ENCODE measurements at places on chromosomes 7 and 10.

GRCh38 chr10:102157224-102157623 is 5.0 kb downstream of the NOLC1 start:
- no peak for DNase-seq

- DNase-seq: no peak
These were observed 53.2 kb downstream of the PANK1 start for GRCh38 chr10:89591796-89592271.

DNA sequence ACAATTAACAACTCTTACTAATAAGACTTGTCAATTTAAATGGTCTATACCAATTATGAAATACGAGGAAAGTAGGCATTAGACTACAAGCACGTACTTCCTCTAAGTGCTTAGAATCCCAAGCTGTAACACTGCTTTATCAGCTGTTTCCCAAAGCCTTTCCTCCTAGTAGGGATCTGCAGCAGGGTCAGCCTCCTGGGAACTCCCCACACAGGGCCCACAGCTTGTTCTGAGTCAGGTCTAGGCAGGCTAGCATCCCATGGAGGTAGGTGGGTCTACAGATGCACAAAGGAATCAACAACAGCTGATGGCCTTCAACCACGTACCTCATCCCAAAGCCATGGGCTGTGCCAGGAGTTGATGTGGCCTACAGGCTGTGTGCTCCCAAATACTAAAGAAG is 14.7 kb downstream of the MMS19 start:
- DNase-seq: no peak

DNA sequence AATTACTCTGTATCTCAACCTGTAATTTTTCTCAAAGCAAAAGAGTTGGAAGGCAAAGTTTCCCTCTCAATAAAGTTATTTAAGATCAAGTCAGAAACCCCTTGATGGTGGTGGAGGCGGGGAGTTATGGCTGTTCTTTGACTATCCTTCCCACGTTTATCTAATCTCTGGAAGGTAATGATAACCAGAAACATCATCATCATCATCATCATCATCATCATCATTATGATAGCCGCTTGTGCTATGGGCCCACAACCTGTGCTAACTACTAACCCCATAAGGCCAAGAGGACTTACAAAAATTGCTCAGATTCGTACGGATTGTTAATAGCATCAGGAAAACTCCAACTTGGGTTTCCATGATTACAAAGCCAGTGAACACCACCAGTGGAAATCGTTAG is 502.3 kb downstream of the SH2D4B start:
- no peak for DNase-seq

DNA sequence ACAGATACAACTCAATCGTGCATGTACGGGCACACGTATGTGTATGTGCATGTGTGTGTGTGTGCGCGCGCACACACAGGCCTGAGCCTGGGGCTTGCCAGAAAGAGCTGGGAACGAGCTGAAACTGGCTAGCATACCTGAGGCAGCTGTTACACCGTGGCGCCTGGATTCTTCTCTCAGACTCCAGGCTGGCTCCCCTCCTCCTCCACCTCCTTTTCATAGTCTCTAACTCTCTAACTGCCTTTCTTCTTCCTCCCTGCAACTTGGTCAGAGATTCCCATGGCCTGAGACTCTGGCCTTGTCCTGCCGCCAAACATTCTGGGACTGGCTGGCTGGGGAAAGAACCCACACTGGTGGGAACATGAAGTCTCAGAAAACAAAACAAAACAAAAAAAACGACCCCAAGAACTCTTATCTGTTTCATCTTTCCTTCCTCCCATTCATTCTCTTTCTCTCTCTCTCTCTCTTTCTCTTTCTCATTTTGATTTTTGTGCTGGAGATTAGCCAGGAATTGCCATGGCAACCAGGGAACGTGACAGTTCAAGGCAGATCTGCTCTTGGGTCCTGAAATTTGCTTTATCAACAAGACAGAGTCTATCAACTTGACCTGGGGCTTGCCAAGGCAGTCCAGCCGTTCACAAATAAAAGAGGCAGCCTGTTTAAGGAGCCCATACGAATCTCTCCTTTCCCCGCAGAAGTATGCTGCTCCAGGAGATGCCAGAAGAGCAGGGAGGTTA is 76.8 kb upstream of the SEM1 start:
- no peak for DNase-seq

DNA sequence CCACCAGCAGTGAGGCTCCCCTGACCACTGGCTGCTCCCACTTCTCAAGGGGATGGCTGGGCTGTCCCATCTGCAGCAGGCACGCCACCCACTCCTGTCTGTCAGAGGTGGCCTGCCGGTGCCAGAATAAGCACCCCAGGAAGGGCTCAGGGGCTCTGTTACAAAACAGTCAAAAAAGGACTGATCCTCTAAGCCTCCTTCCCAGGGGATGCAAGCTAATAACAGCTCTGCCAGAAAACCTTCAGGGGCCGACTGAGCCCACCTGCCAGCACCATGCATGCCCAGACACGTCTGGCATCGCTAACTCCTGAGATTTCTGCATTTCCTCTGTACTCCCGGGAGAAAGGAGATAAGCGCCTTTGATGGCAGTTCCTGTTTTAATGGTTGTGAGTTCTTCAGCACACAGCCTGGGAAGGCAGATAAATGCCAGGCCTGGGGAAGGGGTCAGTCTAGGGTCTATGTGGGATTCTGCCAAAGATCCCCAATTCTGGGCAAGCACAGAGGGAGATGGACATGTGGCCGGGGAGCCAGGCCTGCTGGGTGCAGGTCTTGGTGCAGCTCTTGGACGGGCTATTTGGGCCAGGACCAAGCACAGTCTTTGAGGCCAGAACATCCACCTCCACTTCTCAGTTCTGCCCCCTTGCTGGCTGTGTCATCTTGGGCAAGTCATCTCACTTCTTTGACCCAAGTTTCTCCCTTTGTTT is 128.4 kb downstream of the ARHGAP22 start:
- no peak for DNase-seq

DNA sequence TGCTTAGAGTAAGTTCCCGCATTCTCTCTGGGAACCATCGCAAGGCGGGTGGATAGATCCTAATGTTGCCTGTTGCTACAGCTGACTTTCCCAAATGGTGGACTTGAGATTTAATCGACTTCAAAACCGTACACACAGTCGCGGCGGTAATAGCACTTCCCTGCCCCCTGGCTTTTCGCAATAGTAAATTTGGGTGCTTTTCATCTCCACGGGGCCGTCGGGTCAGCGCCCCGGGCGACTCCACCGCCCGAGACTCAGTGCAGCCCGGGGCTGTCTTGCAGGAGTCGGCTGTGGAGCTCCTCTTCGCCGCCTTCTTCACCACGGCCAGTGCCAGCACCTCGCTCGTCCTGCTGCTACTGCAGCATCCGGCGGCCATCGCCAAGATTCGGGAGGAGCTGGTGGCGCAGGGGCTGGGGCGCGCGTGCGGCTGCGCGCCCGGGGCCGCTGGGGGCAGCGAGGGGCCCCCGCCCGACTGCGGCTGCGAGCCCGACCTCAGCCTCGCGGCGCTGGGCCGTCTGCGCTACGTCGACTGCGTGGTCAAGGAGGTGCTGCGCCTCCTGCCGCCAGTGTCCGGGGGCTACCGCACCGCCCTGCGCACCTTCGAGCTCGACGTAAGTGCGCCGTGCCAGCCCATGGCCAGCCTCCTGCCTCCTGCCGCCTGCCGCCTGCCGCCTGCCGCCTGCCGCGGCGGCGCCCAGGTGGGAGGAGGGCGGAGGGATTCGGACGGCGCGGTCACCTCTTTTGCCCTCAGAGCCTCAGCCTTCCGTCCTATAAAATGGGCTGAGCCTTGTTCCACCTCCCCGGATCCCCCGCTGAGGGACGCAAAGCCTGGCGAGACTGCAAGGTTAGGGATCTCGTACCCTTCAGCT is 5.3 kb downstream of the CYP26C1 start:
- DNase-seq: no peak

- DNase-seq: no peak
These were observed 88.9 kb downstream of the WDFY4 start for GRCh38 chr10:48773580-48773979.

- DNase-seq: no peak
These were observed 27.9 kb downstream of the ZNF783 start for GRCh38 chr7:149289856-149290255.

GRCh38 chr7:43509906-43510305 is 73.0 kb upstream of the STK17A start:
- DNase-seq: no peak

DNA sequence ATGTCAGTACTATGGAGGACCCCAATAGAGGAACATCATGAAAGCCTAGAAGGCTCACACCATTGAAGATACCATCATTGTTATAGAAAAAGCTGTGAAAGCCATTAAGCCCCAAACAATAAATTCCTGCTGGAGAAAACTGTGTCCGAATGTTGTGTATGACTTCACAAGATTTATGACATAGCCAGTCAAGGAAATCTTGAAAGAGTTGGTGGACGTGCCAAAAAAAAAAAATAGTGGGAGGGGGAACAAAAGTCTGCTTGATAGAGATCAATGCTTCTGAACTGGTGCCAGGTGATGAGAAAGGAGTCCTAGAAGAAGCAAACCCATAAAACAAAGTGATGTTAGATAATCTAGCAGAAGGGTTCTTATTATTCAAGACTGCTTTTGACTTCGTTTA is 41.2 kb downstream of the RALA start:
- DNase-seq: no peak

DNA sequence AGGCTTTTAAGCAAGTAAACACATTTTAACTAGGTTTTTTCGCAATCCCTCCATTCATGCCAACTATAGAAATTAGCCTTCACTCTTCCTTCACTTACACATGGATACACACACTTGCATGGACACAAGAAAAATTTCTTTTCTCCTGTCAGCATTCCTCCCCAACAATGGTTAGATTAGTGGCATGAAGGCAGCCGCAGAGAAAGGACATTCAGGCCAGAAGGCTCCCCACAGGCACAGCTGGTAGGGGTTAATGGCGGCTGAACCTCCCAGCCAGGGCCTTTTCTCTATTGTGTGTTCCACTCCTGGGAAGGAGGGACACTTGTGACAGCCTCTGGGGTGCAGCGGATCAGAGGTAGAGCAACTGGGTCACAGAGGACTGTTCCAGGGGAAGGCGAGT is 255.0 kb upstream of the SP8 start:
- DNase-seq: no peak

GRCh38 chr7:135147341-135147898 is 452 bp upstream of the TMEM140 start:
- no peak for DNase-seq

DNA sequence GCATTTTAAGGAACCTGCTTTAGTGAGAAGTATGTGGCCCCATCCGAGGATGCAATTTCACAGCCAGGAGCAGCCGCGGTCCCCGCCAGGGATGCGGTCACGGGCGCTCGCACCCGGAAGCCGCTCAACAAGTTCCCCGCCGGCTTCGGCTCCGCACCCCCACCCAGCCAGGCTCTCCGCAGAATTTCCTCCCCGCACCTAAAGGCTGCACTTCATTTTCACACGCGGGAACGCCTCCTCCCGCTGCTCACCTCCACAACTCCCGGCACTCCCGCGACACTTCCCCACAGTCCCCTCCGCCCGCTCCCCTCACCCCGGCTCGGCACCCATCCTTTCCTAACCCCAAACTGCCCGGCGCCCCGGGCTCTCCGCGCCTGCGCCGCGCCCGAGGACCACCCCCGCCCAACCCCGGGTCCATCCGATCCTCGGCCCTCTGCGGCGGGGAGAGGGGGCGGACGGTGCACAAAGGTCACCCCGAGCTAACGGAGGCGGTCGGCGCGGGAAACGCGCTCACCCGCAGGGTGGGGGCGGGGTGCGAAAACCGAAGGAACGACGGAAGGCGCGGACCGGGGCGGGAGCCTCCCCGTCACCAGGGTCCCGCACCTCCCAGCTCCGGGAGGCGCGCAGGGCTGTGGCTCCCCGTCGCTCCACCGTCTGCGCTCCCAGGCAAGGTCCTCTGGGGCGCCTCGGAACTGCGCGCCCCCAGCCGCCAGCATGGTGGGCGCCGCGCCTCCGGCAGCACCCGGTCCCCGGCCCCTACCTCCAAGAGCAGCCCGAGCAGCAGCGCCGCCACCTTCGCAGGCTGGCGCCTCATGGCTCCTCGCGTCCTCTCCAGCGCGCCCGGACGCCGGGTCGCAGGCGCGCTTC is 558 bp downstream of the VOPP1 start:
- DNase-seq: peak; percentile 83

GRCh38 chr7:135731-136645 is 56.4 kb upstream of the FAM20C start:
- no peak for DNase-seq
